ENCODE measurements at places on chromosomes 12 and 14. TPM values are rescaled to one million over a fixed set of nuclear protein-coding genes. Genes with fewer than 3 reads are reported as not detected.

MTERF2 gene
- 7.3 TPM for total RNA-seq

HOXC6 gene
- total RNA-seq = 3.9 TPM

SLC6A13 gene
- total RNA-seq = 3.0 TPM

GPATCH2L gene
- total RNA-seq = 39.3 TPM

MEG3 gene
- 69.5 TPM for total RNA-seq

CLEC14A gene
- 0.49 TPM for total RNA-seq

L3HYPDH gene
- total RNA-seq = 41.7 TPM

FAM222A gene
- 1.3 TPM for total RNA-seq

All from mesangial cell (primary cell).